Activated T-cell treated with anti-CD3 and anti-CD28 coated beads, Interleukin-2, amount 50 U/mL, for 72 hours (primary cell): ENCODE measurements at places on chromosomes 16 and 17. TPM values are rescaled to one million over a fixed set of nuclear protein-coding genes. Genes with fewer than 3 reads are reported as not detected.

Gene DYNLRB2
- total RNA-seq = 1.5 TPM

Gene EZH1
- 45.9 TPM for total RNA-seq

Gene C16orf54
- 25.9 TPM for total RNA-seq

Gene WFIKKN2
- total RNA-seq = not detected

Gene IL34
- 0.35 TPM for total RNA-seq

DNA sequence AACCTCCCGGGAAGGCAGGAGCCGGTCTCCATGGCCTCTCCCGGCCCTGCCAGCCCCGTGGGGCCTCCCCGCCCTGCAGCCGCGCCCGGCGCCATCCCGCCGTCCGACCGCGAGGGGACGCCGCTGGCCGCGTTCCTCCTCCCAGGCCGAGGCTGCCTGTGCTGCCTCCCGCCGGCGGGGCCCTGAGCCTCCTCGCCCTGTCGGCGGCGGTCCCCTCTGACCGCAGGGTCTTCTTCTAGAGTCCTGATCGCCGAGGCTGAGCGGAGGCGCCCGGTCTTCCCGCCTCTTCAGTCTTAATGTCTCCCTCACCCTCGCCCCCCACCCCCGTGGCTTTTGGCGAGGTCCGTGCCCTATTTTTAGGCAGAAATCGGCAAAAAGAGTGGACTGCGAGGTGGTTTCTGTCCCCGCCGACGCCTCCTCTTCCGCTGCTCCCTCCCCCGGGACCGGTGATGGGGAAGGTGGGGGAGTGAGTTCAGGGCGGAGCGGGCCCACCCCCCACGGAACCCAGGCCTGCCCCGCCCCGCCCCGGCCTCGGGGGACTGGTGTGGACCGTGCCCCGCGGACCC, 794 bp upstream of the CPNE7 start:
- DNase-seq = peak; percentile 81

DNA sequence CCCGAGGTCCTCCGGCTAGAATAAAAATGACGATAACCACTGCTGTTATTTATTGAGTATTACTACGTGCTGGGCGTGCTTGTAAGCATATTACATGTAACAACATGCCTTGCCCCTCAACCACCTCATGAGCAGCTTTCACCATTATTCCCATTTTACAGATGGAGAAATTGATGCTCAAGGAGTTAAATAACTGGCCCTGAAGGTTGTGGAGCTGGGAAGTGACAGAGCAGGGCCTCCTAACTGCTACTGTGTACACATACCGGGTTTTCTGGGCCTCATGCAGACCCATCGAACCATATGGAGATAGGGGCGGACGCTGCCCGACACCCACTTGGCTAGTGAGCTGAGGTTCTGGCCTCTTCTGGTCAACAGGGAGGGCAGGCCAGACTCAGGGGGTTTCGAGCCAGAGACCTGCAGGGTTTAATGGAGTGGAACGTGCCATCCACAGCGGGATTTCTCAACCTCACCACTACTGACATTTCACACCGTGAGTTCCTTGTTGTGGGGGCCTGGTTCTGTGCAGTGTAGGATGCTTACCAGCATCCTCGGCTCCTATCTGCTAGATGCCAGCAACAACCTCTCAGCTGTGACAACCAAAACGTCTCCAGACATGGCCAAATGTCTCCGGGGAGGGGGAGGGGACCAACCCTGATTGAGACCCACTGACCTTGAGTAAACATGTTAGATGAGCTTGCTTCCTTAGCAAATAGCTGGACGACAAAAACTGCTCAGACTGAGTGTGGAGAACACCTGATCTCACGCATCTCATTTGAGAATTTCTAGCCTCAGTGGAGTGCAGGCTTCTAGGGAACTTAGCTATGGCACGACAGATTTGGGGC, 432.0 kb downstream of the SLC39A11 start:
- DNase-seq = no peak

DNA sequence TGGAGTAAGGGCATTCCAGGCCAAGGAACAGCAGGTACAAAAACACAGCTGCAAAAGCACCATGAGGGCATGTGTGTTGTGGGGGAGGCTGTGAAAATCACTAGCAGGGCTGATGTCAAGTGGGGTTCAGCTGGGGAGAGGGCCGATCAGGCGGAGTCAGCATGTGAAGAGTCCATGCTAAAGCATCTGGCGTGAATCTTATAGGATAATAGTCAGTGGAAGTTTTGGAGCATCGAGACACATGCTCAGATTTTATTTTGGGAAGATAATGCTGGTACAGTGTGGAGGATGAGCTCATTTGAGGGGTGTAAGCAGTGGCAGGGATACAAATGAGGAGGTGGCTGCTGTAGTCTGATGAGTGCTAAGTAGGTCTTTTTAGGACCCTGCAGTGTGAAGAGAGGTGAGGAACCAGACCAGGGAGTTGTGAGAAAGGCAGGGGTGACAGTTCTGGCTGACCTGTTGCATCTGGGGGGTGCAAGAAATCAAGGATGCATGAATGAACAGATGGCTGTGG, 30.3 kb downstream of the MMD start:
- DNase-seq = no peak

DNA sequence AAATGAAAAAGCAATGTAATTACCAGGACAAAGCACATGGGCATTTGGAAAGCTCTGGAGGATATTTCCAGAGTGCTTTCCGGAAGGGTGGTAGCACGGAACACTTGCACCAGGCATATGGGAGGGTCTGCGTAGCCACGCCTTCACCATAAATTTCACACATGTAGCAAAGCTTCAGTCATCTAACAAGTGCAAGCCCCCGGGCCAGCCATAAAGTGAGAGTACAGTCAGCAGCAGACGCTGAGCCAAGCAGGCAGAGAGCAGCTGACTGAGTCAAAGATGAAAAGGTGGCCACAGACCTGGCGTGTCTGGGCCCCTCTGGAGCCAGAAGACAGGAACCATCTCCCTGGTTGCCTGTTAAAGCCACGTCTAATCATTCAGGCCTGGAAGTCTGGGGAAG, 130.6 kb downstream of the SEC14L1 start:
- DNase-seq = no peak

GRCh38 chr17:17732892-17733670, 51.8 kb downstream of the RAI1 start:
- no peak for DNase-seq

- peak; percentile 50 for DNase-seq
Observed at GRCh38 chr16:15482068-15482747, 47.8 kb downstream of the BMERB1 start.

DNA sequence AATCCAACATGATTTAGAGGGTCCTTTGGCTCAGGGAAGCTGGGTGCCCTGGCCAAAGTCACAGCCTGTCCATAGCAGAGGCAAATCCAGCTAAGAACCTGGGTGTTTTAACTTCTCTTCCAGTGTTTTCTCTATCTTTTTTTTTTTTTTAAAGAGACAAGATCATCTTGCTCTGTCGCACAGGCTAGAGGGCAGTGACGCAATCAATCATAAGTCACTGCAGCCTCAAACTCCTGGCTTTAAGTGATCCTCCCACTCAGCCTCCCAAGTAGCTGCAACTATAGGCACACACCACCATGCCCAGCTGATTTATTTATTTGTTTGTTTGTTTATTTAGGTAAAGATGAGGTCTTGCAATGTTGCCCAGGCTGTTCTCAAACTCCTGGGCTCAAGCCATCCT, 14.8 kb upstream of the GRIN2A start:
- no peak for DNase-seq

- DNase-seq = no peak
Observed at GRCh38 chr17:55086635-55087058, 118.1 kb downstream of the STXBP4 start.

- no peak for DNase-seq
Observed at GRCh38 chr16:24838554-24839266, 7.1 kb upstream of the SLC5A11 start.

- peak; percentile 34 for DNase-seq
Observed at GRCh38 chr17:35088356-35088880, 24.9 kb upstream of the RFFL start.

DNA sequence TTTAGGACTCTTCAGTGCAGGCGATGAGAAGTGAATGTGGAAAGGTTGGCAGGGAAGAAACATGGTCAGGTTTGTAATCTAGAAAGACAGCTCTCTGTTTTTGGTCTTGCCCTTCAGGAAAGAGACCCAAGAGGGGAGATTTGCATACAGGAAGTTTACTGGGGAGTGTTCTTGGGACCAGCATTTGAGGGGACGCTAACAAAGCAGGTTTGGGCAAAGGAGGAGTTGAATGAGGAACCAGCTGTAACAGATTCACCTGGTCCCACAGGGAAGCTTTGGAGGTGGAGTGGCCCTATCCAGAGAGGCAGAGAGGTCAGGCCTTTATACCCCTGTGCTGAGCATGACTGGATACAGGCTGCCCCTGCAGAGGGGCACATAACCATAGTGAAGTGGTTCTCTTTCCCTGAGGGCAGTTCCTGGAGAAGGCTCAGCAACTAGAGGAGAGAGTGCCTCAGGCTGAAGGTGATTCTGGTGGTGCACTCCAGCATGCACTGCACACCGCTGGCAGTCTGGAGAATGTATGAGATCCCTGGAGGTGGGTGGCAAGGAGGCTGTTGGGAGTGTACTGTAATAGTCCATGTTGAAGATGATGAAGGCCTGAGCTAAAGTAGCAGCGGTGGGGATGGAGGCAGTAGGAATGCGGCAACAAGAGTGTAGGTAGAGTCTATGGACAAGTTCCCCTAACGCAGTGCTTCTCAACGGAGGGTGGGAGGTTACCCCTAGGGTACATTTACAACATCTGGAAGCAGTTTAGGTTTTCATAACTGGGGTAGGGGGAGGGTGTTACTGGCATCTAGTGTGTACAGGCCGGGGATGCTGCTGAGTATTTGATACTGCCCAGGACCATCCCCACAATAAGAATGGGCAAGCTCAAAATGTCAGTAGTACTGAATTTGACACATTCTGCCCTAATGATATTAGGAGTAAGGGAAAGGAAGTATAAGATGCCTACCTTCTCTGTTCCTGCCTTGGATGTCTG, 37.2 kb downstream of the MAP2K6 start:
- DNase-seq = no peak

DNA sequence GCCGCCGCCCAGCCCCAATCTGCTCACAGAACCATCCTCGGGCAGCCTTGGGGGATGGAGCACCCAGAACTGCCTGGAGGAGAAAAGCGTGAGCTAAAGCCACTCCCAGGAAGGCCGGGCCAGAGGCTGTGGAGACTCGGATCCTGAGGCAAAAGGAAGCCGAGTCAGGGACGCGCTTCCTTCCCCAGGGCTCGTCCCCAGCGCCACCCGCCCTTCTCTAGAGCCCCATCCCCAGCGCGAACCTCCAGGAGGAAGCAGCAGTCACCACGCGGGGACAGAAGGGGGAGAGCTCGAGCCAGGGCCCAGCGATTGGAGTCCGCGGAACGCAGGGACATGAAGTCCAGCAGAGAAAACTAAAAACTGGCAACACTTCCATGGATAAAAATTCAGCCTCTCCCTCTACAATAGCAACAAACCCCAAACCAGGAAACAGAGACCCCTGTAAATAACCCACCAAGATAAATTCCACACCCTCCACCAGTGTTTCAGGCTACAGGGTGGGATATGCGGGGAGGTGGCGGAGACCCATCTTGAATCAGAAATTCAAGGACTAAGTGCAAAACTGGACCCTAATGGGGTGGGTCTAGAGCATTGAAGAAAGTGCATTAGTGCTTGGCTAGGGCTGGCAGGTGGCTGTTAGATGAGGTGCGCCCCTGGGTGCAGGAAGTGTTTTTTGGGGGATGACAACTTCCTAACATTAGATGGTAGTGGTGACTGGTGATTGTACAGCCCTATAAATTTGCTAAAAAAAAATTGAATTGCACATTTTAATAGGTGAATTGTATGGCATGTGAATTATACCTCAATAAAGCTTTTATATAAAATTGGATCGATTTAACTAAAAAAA, 116.1 kb upstream of the METRNL start:
- DNase-seq = peak; percentile 60

GRCh38 chr16:14434860-14435259, 195.2 kb downstream of the PARN start:
- no peak for DNase-seq

DNA sequence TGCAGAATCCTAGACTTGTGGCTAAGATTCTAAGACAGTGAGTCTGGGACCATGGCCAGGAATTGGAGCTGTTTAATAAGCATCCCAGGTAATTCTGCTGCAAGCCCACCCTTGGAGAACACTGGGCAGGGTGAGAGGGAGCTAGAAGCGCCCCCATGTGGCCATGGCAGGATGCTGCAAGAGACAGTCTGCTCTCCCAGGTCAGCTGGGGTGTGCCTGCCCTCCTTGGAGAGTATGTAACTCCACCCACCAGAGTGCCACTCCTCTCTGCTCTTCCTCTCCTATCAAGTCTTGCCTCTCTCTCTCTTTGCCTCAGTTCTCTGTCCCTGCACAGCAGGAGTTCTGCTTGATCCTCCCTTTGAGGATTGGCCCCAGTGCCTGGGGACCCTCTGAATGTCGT, 14.9 kb downstream of the RCVRN start:
- peak; percentile 16 for DNase-seq

GRCh38 chr17:57354673-57355072, 98.3 kb downstream of the MSI2 start:
- DNase-seq = no peak

DNA sequence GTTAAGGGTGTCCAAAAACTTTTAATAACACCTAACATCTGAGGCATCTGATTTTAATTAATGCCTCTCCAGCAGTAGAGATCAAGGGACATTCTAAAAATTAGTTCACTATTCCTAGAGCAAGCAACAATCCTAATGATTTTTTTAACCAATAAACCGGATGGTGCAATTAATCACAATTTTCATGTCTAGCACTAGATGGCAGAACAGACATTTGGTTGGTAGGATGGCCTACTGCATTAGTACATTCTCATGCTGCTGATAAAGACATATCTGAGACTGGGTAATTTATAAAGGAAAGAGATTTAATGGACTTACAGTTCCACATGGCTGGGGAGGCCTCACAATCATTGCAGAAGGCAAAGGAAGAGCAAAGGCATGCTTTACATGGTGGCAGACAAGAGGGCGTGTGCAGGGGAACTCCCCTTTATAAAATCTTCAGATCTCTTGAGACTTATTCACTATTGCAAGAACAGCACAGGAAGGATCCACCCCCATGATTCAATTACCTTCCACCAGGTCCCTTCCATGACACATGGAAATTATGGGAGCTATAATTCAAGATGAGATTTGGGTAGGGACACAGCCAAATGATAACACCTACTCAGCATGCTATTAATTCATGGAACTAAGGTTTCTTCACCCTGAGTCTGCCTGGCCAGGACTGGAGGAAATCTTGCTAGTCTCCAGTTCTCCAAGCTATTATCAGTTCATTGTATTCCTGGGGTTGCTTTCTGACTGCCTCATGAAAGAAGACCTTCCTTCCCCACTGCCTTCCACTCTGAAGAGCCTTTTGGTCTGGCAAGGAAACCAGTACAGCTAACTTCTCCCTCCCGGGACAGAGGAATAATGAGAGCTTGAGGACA, 24.8 kb downstream of the HS3ST3A1 start:
- DNase-seq = no peak

GRCh38 chr17:58918884-58919283, 163.2 kb downstream of the PPM1E start:
- no peak for DNase-seq

DNA sequence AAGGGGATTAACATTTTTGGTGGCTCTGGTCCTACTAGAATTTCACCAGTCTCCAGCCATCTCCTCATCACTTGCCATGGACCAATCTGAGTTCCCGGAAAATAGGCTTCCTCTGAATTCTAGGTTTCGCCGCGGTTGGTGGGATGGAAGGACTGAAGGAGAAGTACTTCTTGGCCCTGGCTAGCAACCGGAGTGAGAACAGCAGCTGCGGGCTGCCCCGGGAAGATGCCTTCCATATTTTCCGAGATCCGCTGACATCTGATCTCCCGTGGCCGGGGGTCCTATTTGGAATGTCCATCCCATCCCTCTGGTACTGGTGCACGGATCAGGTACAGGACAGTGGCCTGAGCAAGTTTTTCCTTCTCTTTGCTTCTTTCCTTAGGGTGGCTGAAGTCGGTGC, 45.0 kb downstream of the SLC5A11 start:
- no peak for DNase-seq

- DNase-seq = no peak
Observed at GRCh38 chr17:32289471-32290070, 23.9 kb downstream of the RHBDL3 start.
